ENCODE measurements at places on chromosomes 16 and 17.

GRCh38 chr17:44074231-44074910 is 3.8 kb downstream of the G6PC3 start:
- DNase-seq = no peak

GRCh38 chr17:14298947-14299279 is 2.0 kb upstream of the HS3ST3B1 start:
- DNase-seq = no peak

DNA sequence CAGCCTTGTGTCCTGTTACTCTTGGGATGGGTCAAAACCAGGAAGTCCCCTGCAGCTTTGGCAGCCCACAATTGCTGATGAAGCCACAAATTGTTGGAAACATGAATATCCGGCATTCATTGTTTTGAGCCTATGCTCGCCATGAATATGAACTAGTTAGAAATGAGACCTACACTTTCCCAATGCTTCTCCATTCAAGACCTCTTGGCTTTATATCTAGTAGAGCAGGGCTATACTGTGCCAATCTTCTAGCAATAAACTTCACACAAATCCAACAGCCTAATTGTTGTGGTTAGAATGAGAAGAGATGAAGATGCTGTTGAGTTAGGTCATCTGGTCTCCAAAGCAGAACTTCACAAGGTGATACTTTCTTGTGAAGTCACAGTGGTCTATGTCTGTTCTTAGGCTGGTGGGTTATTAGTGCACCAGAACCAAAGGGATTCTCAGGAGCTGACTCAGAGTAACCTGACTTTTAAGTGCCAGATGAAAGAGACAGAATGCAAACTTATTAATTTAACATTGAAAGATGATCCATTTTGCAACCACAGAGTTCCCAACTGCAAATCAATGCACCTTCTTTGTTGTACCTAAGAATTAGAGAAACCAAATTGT is 13.7 kb upstream of the KRT23 start:
- DNase-seq = no peak

DNA sequence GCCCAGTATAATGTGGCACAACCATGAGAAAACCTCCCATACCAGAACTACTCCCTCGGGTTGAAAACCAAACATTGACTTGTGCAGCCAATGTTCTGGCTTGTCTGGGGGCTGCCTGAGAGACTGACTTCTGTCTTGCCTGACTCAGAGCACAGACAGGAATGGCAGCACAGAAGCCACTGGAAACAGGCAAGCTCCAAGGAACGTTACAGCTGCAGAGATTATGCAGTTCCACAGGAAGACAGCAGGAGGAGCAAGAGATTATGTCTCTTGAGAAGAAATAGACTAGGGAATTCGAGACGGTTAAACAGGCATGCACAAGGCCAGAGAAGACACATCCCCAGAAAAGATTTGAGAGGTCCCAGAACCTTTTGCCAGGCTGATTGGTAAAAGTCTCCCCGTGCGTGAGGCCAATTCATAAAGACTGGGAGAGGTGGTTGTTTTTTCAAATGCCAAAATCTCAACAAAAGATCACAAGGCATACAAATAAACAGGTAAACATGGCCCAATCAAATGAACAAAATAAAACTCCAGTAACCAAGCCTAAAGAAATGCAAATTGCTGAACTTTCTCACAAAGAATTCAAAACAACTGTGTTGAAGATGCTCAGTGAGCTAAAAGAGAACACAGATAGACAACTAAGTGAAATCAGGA is 90.6 kb upstream of the CDH5 start:
- no peak for DNase-seq

DNA sequence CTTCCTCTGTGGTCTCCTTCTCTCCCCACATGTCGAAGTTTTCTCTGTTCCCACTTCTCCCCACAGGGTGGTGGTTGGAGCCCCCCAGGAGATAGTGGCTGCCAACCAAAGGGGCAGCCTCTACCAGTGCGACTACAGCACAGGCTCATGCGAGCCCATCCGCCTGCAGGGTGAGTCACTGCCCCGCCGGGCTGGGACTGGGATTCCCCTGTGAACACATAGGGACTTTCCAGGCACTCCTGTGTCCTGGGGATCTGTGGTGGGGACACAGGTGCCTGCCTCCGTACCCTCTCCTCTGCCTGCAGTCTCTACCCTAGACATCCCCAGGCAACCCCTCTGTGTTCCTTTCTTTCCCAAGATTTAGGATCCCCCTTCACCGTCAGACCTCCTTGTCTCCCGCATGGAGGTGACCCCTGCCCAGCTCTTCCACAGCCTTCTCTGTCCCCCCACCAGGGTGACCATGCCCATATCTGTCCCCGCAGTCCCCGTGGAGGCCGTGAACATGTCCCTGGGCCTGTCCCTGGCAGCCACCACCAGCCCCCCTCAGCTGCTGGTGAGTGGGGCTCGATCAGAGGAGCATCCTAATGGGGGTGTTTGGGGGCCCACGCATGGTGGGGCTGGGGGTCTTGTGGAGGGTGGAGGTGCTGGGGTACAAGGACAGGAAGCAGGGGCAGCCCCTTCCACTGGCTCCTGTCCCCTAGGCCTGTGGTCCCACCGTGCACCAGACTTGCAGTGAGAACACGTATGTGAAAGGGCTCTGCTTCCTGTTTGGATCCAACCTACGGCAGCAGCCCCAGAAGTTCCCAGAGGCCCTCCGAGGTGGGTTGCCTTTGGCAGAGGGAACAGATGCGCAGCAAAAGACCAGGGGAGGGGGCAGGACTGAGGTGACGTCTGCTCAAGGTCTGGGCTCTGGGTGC is 5.8 kb downstream of the ITGAM start:
- no peak for DNase-seq

DNA sequence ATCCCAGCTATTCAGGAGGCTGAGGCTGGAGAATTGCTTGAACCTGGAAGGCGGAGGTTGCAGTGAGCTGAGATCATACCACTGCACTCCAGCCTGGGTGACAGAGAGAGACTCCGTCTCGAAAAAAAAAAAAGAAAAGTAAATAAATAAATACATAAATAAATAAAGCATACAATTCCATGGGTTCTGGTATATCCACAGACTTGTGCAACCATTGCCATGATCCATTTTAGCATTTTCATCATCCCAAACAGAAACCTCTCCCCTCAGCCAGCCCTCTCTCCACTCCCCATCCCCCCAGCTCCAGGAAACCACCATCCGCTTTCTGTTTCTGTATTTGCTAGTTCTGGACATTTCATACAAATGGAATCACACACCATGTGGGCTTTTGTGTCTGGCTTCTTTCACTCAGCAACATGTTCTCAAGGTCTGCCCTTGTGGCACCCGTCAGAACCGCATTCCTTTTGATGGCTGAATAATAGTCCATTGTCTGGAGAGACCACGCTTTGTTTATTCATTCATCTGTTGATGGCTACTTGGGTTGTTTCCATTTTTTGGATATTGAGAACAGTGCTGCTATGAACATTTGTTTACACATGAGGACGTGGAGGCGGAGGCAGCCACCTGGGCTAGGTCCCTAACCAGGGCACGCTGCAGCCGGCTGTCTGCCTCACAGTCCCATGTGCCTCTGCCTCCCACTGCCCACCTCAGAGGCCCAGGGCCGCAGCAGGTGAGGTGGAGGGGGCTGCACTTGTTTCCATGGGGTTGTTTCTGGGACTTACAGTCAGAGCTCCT is 76.2 kb downstream of the NT5M start:
- DNase-seq = no peak

DNA sequence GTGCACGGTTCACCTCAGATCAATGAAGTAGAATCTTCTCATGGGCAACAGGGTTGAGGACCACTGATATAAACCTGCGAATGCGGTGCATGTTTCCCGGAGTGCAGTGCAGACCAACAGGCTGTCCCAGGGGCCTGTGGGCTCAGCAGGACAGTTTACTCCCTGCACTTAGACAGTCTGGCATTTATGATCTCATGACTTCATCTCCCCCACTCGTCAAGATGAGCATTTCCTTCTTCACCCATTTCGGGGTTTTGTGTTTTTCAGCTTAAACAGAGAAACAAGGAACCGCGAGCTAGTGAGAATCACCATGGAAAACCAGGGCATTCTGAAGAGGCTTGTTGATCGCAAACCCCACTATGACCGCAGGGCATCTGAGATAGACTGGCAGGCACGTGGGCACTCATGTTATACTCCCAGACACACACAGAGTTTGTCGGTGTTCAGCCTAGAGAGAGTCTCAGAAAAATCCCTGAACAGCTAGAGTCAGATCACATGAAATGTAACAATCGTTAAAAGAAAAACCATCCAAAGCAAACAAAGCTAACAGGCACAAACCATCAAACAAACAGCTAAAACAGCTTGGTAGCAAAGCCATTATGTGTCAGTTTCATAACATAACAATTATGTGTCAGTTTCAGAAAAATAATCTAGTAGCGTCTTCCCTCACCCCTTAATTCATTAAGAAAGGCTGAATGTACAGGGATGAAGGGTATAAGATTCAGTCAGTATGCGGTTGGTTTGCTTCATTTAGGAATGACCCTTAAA is 2.9 kb downstream of the CFAP97D1 start:
- no peak for DNase-seq

DNA sequence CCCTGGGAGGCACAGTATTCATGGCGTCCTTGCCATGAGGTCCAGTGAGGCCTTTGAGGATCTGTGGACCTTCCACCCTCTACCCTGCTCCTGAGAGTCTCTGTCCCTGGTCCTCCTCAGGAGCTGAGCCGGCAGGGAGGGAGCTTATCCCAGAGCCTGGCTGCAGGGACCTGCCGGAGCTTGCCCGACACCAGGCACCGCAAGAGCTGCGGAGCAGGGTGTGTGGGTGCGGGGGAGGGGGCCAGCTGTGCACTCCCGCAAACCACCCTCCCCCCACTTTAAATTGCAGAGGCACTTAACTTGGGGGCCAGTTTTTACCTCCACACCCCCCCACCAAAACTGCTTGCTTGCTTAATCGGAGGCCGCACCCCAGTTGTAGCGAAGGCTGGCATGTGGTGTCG is 609 bp upstream of the ZNF750 start:
- no peak for DNase-seq

DNA sequence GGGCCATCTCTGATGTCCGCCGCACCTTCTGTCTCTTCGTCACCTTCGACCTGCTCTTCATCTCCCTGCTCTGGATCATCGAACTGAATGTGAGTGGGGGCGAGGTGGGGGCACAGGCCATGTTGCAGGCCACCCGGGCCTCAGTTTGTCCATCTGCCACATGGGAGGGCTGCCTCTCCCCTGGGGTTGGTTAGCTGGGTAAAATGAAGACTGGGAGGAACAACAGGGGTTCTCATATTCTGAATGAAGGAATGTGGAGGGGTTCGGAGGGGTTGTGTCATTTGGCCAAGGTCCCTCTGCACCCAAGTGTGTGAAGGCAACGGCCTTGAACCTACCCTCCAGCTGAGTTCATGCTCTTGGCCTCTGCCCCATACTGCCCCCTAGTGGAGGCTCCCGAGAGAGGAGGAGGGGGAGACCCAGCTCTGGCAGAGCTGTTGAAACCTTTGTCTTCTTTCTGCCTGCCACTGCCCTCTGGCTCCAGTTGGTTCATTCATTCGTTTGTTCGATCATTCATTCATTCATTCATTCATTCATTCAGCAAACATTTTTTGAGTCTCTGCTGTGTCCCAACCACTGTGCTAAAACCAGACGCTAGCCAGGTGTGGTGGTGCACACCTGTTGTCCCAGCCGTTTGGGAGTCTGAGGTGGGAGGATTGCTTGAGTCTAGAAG is 11.4 kb upstream of the TCAP start:
- no peak for DNase-seq

DNA sequence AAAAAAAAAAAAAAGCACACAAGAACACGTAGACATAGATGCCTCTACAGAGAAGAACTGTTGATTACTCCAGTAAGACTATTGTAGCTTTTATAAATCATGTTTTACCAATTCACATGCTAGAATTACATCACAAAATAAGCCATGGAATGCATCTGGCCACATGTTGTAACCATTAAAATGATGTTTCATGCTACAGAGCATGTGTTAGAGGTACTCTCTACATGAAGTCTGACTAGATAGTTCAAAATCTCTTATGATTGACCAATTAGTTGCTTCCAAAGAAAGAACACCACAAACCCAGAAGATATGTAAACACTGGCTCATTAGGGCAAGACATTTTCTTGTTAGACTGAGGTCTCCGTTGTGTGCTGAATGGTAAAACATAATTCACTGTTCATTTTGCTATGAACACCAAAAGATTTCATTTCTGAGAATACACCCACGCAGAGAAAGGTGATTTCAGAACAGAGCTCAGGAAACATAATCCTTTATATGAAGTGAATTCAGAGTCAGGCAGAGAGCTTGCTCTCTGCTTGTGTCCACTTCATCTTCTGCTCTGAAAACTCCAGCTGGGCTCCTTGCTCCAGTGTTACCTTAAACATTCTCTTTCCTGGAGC is 411.4 kb upstream of the SOX9 start:
- no peak for DNase-seq

DNA sequence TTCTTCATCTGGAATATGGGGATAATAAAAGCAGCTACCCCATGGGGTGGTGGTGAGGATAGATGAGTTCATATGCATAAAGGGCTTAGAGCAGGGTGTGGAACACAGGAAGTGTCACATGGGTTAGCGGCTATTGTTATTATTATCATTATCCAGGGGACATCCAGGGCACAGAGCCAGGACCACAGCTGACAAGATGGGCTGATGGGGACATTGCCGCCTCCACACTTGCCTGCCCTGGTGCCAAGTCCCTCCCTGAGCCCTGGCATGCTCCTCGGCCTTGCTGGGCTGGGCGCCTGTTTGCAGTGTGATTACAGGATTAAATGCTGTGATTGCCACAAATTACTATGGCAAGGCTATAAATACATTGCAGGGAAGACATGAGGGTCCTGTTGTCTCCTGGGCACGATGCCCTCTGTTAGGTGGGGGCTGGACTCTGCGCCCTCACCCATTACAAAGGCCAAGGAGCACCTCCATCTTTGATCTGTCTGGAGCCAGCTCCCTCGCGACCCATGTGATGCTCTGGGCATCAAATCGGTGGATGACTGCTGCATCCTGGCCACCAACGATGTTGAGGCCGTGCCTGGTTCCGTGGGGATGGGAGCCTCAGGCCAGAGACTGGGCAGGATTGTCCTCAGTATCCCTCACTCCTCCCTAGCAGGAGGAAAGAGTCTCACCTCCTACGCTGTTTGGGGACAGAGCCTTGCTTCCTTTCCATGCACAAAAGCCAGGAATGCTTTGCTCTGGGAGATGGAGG is 43.2 kb downstream of the PIMREG start:
- DNase-seq = no peak

DNA sequence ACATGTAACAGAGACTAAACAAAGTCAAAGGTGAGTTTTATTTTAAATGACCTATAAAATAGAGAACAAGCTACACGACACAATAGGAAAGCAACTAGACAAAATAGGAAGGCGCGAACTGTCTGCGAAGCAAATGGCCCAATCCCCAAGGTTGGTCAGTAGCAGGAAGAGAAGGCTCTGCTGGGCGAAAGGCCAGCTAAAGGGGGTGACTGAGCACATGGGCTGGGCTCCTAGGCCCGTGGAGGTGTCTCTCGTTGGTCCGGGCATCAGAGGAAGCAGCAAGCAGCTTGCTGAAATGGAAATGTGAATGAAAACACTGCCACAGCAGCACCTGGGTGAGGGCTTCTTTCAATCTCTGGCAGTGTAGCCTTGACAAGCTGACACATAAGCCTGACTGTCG is 129.4 kb downstream of the ZNF778 start:
- DNase-seq = no peak

All from NCI-H2081 treated with DMSO at 0.1 percent for 48 hours (cell line).